ENCODE measurements at places on chromosomes 4 and X.

DNA sequence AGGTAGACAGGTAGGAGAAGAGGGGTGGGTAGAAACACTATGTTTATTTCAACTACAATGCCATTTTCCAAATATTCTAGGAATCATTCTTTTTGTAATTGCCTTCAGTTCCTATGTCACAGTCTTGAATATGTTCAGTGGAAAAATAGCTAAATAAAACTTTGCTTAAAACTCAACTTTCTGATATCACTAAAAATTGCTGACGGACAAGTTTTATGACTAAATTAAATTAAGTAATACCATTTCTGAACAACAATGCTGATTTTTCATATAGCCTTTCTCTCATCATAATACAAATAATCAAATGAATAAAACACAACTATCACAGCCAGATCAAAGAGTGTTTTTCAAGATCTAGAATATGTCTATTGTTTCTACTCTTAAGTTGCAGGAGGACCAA, 53.1 kb downstream of the TEC start:
- no peak for DNase-seq
- peaks cover 24% of the 10 kb centered on the region for H3K36me3 ChIP-seq
- no peak overlapping the region for H3K27ac ChIP-seq
- H3K4me1 ChIP-seq = peaks cover 14% of the 10 kb centered on the region
- no peak overlapping the region for H3K4me3 ChIP-seq

DNA sequence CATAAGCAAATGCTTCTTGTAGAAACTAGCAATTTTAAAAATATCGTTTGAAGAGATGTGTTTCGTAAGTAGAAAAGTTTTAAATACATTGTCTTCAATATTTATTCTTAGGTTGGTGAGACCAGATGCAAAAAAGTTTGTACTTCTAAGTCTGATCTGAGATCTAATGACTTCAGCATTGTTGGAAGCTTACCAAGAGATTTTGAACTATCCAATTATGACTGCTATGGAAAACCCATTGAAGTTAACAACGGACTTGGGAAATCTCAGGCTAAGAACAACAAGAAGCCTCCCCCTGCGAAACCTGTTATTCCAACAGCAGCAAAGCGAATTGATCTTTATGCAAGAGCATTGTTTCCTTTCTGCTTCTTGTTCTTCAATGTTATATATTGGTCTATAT, 50.2 kb upstream of the GRIA2 start:
- H3K27ac ChIP-seq = no peak overlapping the region
- H3K4me1 ChIP-seq = no peaks in the 10 kb centered on the region
- H3K36me3 ChIP-seq = no peaks in the 10 kb centered on the region
- DNase-seq = no peak

- no peak overlapping the region for H3K27ac ChIP-seq
- no peaks in the 10 kb centered on the region for H3K4me1 ChIP-seq
- peaks cover 12% of the 10 kb centered on the region for H3K27me3 ChIP-seq
- DNase-seq = no peak
These were observed 1.0 kb downstream of the GABRA3 start for GRCh38 chrX:152450076-152450475.

GRCh38 chrX:8390771-8391170, 73.9 kb upstream of the VCX3B start:
- no peak overlapping the region for H3K4me3 ChIP-seq
- DNase-seq = no peak
- no peaks in the 10 kb centered on the region for H3K27me3 ChIP-seq
- H3K36me3 ChIP-seq = no peaks in the 10 kb centered on the region

GRCh38 chr4:1615786-1616556, 68.1 kb downstream of the FAM53A start:
- H3K4me1 ChIP-seq = peaks cover 2% of the 10 kb centered on the region
- H3K4me3 ChIP-seq = no peak overlapping the region
- no peaks in the 10 kb centered on the region for H3K27me3 ChIP-seq
- no peak overlapping the region for H3K27ac ChIP-seq
- no peak for DNase-seq
- no peaks in the 10 kb centered on the region for H3K36me3 ChIP-seq

- H3K27me3 ChIP-seq = no peaks in the 10 kb centered on the region
- H3K4me3 ChIP-seq = peak overlapping the region; percentile 57
- peak; percentile 34 for DNase-seq
- no peak overlapping the region for H3K27ac ChIP-seq
- no peaks in the 10 kb centered on the region for H3K36me3 ChIP-seq
- H3K4me1 ChIP-seq = peaks cover 4% of the 10 kb centered on the region
These were observed 155.4 kb upstream of the FRG1 start for GRCh38 chr4:189785257-189785656.

- no peak overlapping the region for H3K27ac ChIP-seq
- DNase-seq = no peak
- no peaks in the 10 kb centered on the region for H3K4me1 ChIP-seq
- no peaks in the 10 kb centered on the region for H3K36me3 ChIP-seq
These were observed 280.6 kb upstream of the CLNK start for GRCh38 chr4:10965196-10965595.

DNA sequence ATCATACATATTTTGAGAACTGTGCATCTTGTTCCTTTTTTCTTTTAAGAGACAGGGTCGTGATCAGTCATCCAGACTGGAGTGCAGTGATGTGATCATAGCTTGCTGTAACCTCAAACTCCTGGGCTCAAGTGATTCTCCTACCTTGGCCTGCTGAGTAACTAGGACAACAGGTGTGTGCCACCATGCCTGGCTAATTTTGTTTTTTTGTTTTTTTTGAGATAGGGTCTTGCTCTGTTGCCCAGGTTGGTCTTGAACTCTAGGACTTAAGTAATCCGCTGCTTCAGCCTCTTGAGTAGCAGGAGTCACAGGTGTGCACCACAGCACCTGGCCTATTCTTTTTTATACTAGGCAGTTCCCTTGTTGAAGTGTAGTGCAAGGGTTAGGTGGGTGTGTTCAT, 24.6 kb downstream of the KDM6A start:
- peaks cover 5% of the 10 kb centered on the region for H3K4me1 ChIP-seq
- no peaks in the 10 kb centered on the region for H3K27me3 ChIP-seq
- DNase-seq = no peak
- H3K27ac ChIP-seq = no peak overlapping the region
- H3K36me3 ChIP-seq = no peaks in the 10 kb centered on the region

DNA sequence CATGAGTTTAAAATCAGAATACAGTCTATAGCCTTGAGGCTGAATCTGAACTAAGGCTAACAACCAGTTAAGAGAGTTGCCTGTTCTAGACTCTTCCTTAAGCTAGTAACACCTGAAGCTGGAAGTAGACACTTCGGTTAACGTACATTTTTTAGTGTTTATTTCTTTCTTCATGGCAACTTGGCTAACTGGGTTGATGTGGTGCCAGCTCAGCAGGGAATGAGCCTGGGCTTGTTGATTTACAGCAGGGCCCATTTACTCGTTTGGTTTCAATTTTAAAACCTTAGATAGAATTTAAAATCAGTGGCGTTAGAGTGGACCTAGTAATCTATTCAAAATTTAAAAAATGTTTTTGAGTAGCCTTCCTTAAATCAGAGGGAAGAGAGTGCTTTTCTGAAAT, 137.6 kb upstream of the ESX1 start:
- peaks cover 5% of the 10 kb centered on the region for H3K27me3 ChIP-seq
- H3K4me3 ChIP-seq = no peak overlapping the region
- H3K4me1 ChIP-seq = no peaks in the 10 kb centered on the region
- no peak for DNase-seq
- H3K27ac ChIP-seq = no peak overlapping the region
- no peaks in the 10 kb centered on the region for H3K36me3 ChIP-seq

DNA sequence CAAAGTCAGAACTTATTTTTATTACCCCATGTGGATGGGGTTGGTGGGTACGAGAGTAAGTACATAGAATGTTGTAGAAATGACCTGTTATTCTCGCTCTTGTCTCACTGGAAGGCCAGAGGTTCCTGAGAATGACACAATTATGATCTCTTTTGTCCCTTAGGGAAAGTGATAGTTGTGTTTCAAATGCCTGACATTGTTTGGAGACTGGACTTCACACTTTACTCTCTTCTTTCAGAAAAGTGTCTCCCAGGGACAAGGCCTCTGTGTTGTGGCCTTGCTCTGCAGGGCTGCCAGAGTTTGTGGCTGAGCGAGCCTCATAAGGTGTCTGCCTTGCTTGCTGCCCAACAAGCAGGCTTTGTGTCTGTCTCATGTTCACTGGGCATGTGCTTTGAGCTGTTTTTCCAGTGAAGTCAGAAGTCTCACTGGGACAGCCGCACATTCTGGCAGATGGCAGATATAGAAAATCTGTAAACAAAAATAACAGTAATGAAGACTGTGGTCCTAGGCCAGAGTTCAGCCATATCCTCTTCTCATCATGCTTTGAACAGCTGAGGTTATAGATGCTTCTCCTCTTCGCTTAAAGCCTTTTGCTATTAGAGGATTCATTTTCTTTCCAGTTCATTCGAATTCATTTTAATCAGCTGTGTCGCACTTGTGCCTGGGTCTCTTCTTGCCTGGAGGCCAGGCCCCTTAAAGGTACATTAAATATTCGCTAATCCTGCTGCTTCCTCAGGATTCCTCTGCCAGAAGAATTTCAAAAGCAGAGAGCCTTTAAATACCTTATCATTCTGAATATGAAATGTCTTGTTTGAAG, 14.4 kb downstream of the PPEF1 start:
- no peak for DNase-seq
- H3K27ac ChIP-seq = no peak overlapping the region
- H3K4me3 ChIP-seq = no peak overlapping the region
- peaks cover 5% of the 10 kb centered on the region for H3K4me1 ChIP-seq
- no peaks in the 10 kb centered on the region for H3K36me3 ChIP-seq

GRCh38 chr4:7384929-7385890, 49.5 kb downstream of the PSAPL1 start:
- peaks cover 34% of the 10 kb centered on the region for H3K27me3 ChIP-seq
- H3K27ac ChIP-seq = no peak overlapping the region
- no peaks in the 10 kb centered on the region for H3K4me1 ChIP-seq
- DNase-seq = no peak

GRCh38 chrX:23919148-23919547, 11.3 kb downstream of the CXorf58 start:
- no peaks in the 10 kb centered on the region for H3K4me1 ChIP-seq

DNA sequence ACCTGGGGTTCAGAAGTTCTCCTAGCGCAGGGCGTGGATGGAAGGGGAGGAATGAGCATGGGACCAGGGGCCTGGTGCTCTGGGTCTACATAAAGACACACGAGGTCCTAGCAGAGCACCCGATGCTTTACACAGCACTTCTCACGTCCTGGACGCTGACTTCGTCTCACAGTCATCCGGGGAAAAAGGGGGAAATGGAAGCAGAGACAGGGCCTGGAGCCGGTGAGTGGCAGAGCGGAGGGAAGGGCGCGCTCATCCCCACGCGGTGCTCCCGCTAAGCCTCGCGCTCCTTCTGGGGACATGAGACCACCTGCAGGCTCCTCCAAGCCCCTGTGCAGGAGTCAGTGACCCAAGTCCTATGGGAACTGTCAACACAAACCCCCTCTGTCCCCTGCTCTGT, 157.7 kb downstream of the AFAP1 start:
- no peak for DNase-seq
- H3K4me3 ChIP-seq = no peak overlapping the region
- peaks cover 10% of the 10 kb centered on the region for H3K4me1 ChIP-seq

DNA sequence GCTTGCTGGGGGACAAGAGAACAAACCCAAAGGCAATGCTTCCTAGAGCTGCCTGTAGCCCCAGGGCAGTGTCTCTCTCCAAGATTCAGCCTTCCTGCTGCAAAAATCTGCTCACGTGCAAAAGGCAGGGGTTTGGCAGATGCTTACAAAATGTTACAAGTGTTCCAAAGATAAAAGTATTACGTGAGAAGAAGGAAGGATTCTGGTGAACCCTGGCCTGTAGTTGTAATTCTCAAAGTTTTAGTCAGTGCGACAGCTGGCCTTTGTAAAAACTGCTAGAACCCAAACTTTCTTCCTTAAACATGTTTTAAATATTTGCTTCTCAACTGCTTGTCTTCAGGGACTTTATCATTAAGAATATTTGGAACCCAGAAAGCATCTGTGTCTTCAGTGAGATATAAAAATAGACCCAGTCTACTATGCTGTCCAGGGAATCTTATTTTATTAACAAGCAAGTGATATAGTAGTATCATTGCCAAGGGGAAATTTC, 232.3 kb downstream of the FRMPD4 start:
- H3K36me3 ChIP-seq = no peaks in the 10 kb centered on the region
- H3K27me3 ChIP-seq = no peaks in the 10 kb centered on the region
- no peak overlapping the region for H3K4me3 ChIP-seq
- no peak overlapping the region for H3K27ac ChIP-seq
- no peak for DNase-seq
- H3K4me1 ChIP-seq = no peaks in the 10 kb centered on the region

GRCh38 chrX:134186362-134187121, 50.4 kb upstream of the CCDC160 start:
- H3K27ac ChIP-seq = no peak overlapping the region
- H3K27me3 ChIP-seq = peaks cover 2% of the 10 kb centered on the region
- H3K36me3 ChIP-seq = no peaks in the 10 kb centered on the region

- DNase-seq = no peak
- H3K4me3 ChIP-seq = no peak overlapping the region
- H3K27me3 ChIP-seq = no peaks in the 10 kb centered on the region
- H3K4me1 ChIP-seq = no peaks in the 10 kb centered on the region
- no peaks in the 10 kb centered on the region for H3K36me3 ChIP-seq
- H3K27ac ChIP-seq = no peak overlapping the region
These were observed 227.2 kb downstream of the SPCS3 start for GRCh38 chr4:176546975-176547374.

DNA sequence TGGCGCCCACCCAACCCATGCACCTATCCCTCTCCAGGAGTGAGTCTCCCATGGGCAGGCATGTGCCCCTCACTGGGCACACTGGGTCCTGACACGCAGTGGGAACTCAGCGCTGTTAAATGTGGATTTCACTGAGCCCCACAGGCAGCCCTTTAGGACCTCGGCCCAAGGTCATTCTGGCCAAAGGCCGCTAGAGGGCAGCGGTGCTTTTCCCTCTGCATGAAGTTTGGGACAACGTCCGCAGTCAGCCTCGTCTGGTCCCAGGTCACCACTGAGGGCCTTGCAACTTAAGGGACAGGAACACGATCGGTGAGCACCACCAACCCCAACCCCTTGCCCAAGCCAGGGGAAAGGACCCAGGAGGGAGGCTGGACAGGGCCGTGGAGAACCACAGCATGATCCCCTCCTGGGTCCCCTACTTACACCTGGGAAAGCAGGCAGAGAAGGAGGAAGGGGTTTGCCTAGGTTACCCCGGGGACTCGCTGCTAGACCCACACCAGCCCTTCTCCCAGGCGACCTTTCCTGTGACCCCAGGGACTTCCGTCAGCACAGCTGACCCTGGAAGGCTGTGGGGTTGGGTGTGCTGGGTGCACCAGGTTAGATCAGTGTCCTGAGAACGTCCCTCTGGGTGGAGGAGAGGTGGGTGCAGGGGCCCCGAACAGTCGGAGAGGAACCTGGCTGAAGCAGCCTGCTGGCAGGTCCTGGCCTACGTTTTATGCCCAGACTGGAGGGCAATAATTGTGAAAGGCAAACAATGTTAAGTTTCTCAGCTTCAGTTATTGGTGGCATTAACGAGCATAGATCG, 24.0 kb downstream of the CYTL1 start:
- peaks cover 17% of the 10 kb centered on the region for H3K4me1 ChIP-seq
- no peak overlapping the region for H3K27ac ChIP-seq
- no peaks in the 10 kb centered on the region for H3K36me3 ChIP-seq
- no peaks in the 10 kb centered on the region for H3K27me3 ChIP-seq
- DNase-seq = peak; percentile 65
- H3K4me3 ChIP-seq = no peak overlapping the region
